ENCODE measurements at places on chromosomes 6 and 20.

DNA sequence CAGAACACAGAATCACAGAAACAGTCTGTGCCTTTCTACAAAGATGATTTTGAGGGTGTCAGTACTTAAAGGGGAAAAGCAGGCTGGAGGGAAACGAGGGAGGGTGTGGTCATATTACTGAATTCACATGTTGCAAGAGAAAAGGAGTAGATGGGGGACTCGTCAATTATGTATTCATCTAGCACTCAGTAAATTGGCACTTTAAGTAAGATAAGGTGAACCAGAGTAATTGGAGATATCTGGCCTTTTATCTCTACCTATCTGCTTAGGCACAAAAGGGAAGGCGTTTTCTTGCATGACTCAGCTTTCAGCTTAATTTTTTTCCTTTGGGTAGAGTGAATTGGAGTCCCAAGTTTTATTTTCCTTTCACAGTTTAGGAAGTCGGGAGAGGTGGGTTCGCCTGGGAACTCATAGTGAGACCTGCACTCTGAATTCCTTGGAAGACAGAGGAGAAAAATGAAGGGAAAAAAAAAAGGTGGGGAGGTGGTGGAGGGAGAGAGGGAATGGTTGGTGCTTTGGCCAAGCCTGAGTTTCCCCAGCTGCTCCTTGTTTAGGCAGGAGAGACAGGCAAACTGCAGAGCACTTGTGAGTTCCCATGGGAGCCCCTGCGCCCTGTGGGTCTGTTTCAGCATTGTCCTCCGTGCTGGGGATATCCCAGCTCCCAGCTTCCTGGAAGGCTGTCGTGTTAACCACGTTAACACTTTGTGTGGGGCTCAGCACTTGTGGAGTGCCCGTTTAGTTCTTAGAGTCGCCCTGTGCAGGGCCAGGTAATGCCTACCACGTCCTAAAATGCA lies 19.7 kb upstream of the GTSF1L start:
- DNase-seq, result peak; percentile 50

- DNase-seq, result no peak
Measured at GRCh38 chr20:51386586-51386985, 155.9 kb downstream of the NFATC2 start.

DNA sequence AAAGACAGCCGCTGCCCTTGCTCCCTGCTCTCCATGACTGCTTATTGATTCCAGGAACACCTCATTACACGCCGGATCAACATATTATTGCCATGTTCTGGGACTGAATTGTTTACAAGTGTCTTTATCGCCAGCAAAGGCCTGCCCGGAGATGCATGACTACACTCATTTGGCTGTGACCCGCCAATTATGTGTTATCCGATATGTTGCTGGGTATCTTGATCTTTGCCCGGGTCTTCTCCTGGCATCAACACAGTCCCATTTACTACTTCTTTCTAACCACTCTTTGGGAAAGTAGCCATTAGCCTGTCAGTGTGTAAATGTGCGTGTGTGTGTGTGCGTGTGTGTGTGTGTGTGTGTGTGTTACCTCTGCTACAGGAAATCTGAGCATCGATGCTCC lies 15.4 kb downstream of the LINC00237 start:
- DNase-seq, result no peak

DNA sequence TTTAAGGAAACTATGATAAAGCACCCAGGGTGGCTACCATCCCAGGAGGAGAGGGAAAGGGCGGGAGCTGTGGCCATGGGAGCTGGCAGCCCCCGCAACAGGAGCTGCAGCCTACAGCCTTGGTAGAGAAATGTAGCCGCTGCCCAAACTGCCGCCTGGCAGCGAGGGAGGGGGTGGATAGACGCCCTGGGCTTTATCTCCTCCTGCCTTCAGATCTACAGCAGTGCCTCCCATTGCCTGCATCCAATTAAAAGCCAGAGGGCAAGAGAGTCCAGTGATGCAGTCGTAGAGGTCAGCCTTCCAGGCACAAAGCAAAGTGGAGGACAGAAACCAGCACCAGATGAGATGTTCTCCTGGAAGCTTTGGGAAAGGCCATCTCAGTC lies 35.0 kb upstream of the ZFAND3 start:
- DNase-seq, result peak; percentile 76

- no peak for DNase-seq
Measured at GRCh38 chr6:150208611-150209352, 65.9 kb downstream of the PPP1R14C start.

DNA sequence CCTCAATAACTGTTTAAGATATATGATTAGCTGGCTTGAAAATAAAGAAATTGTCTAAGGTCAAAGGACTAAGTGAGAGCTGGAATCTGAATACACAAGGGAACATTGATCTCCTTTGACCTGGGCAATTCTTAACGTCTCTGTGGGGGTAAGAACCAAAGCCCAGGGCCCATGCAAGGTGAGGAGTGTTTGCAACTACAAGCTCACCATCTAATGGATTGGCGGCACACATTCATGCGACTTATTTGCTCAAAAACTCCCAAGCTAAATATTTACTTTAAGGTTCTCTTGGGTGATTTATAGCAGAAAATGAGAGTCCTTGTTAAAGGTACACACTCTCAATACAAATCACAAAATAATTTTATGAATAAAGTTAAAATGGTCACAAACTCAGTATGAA lies 392.0 kb upstream of the FLRT3 start:
- DNase-seq, result no peak
